ENCODE measurements at places on chromosomes 1 and 21.
A peak's percentile ranks its signal among the peaks of the same experiment; 100 is the strongest.

- no peak for DNase-seq
These were observed 22.3 kb downstream of the IL6R start for GRCh38 chr1:154427173-154428139.

GRCh38 chr1:225653463-225654276 is 747 bp upstream of the ENAH start:
- peak; percentile 81 for DNase-seq

DNA sequence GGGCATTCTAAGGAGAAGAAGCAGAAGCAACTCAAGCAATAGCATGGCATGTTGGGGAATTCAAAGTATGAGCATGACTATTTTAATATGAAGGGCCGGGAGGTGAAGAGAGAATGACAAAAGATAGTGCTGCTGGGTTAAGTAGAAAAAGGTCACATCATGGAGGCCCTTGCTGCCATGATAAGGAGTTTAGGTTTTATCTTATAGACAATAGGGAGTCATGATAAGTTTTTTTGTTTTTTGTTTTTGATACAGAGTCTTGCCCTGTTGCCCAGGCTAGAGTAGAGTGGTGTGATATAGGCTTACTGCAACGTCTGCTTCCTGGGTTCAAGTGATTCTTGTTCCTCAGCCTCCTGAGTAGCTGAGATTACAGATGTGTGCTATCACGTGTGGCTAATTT is 3.1 kb downstream of the BNIPL start:
- DNase-seq = no peak

GRCh38 chr1:45640293-45640692 is 16.4 kb upstream of the CCDC17 start:
- no peak for DNase-seq

- peak; percentile 27 for DNase-seq
These were observed 22.9 kb downstream of the LRIG2 start for GRCh38 chr1:113095790-113096455.

GRCh38 chr1:204791453-204792353 is 79.0 kb upstream of the NFASC start:
- DNase-seq = peak; percentile 57

DNA sequence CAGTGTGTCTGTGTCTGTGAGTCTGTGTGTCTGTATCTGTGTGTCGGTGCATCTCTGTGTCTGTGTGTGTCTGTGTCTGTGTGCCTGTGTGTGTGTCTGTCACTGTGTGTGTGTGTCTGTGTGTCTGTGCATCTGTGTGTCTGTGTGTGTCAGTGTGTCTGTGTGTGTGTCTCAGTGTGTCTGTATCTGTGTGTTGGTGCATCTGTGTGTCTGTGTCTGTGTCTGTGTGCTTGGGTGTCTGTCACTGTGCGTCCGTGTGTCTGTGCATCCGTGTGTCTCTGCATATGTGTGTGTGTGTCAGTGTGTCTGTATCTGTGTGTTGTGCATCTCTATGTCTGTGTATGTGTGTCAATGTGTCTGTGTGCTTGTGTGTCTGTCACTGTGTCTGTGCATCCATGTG is 44.7 kb upstream of the POFUT2 start:
- no peak for DNase-seq

DNA sequence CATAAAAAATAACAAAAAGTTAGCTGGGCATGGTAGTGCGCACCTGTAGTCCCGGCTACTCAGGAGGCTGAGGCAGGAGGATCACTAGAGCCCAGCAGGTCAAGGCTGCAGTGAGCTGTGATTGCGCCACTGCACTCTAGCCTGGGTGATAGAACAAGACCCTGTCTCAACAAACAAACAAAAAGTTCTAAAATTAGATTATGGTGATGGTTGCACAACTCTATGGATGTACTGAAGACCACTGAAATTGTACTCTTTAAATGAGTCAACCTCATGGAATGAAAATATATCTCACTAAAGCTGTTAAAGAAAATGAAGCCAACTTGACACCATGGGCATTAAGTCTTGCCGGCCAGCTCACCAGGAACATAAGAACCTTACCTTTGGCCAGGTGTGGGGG is 9.1 kb downstream of the MRAP start:
- no peak for DNase-seq

- DNase-seq = no peak
These were observed 174.3 kb upstream of the LMO4 start for GRCh38 chr1:87154384-87154783.

DNA sequence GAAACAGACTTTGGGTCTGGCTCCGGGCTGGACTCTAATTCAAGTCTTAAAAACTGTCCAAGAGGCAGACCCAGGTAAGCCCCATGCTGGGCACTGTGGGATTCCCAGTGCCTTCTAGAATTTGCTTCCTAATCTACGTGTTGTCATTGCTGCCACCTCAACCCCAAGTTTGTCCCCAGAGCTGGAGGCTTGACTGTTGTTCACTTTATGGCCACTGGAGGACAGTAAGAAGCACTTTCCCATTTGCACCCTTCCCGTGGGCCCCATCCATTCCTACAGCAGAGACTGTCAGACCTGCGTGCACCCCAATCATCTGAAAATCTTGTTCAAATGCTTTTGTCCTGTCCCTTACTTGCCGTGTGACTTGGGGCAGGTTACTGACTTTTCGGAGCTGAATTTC is 29.4 kb upstream of the VASH2 start:
- no peak for DNase-seq

DNA sequence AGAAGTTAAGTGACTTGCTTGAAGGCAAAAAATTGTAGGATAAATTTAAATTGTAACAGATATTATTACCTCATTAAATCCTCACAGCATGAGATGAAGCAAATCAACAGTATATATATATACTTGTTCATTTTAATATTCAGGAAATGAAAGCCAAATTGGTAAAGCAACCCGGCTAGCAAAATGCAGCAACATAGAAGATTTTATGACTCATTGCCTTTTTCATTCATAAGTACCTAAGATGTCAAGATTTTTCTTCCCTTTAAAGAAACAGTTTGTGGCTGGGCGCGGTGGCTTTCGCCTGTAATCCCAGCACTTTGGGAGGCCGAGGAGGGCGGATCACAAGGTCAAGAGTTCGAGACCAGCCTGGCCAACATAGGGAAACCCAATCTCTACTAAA is 190.5 kb upstream of the NRIP1 start:
- DNase-seq = no peak

DNA sequence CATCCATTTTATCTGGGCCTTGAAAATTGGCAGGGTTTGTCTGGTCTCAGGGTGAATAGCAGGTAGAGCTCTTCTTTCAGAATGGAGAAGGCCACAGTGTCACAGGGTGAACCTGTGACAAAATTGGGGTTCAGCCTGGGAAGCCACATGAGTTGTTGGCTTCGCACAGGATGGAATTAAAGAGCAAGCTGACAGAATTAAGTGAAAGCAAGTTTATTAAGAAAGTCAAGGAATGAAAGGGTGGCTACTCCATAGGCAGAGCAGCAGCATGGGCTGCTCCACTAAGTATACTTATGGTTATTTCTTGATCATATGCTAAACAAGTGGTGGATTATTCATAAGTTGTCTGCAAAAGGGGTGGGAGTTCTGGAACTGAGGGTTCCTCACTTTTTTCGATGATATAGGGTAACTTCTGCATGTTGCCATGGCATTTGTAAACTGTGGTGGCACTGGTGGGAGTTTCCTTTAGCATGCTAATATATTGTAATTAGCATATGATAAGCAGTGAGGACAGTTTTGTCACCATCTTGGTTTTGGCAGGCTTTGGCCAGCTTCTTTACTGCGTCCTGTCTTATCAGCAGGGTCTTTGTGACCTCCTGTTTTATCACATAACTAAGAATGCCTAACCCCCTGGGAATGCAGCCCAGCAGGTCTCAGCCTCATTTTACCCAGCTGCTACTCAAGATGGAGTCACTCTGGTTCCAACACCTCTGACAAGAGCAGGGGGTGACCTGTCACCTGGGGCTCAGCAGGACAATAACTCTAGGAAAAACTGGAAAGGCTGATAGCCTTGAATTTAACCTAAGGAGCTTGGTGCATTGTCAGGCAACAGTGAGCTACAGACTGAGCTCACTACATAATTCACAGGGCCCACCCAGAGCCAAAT is 5.1 kb downstream of the IFNAR2 start:
- no peak for DNase-seq

DNA sequence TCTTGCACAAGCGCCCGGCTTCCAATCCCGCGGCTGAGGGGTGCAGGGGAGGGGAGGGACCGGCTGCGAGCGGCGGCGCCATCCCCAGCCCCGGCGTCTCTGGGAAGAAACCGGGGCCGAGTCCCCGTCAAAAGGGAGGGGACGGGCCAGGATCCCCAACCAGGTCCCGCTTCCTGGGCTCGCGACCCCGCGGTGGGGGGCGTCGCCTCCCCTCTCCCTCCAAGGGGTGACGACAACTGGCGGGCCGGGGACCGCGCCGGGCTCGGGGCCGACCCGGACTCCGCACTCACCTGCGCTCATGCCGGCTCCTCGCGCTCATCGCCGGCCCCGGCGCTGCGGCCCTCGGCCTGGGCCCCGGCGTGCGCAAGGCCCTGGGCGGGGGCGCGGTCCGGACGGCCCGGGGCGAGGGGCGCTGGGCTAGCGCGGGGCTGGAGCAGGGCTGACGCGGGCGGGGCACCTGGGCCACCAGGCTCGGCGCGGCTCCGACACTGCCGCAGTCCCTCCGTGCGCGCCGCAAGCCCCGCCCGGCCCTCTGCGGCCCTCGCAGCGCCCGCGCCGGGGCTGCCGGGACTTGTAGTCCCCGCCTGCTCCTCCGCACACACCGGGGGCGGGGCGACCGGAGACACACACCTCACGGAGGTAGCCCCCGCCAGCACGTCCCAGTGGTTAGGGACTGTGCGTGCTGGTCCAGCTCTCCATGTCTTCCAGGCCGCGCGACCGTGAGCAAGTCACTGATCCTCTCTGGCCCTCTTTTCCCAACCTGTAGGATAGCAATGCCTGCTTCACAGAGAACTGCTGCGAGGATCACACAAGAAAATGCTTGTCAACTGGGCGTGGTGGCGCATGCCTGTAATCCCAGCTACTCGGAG is at the start of gene ATP13A2:
Gene ATP13A2, minus strand, starts transcription at position 490 of the 869 bp plus-strand sequence. Its CDS starts 190 bp downstream, at position 300.
- peak; percentile 84 for DNase-seq

DNA sequence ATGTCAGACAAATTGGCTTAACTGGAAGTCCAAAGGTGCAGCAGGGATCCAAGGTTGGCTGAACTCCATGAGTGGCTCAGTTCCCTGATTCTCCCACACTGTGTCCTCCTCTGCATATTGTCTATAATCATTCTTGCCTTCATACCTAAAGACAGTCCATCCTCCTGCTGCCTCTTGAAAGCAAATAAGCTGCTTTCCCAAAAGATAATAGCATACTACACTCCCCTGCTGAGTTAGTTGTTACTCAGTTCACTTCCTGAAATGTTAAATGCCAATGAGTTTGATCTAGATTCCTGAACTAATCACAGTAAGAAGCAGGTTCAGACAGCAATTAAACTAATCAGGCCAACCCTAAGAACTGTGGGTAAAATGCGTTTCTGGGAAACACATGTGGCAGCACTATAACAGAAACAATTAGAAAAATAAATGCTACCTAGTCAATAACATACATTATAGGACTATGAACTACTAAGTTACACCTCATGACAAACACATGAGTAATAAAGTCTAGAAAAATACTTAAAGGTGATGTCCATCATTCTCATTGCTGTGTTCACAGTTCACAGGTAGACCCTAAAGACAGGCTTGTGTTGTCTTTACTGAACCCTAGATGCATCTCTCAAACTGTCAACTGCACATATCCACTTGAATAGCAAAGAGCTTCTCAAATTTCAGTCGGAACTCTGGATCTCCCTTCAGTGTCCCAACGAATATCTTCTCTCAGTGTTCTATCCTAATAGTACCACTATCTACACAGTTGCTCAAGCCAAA is 50.8 kb upstream of the BOLA1 start:
- no peak for DNase-seq

DNA sequence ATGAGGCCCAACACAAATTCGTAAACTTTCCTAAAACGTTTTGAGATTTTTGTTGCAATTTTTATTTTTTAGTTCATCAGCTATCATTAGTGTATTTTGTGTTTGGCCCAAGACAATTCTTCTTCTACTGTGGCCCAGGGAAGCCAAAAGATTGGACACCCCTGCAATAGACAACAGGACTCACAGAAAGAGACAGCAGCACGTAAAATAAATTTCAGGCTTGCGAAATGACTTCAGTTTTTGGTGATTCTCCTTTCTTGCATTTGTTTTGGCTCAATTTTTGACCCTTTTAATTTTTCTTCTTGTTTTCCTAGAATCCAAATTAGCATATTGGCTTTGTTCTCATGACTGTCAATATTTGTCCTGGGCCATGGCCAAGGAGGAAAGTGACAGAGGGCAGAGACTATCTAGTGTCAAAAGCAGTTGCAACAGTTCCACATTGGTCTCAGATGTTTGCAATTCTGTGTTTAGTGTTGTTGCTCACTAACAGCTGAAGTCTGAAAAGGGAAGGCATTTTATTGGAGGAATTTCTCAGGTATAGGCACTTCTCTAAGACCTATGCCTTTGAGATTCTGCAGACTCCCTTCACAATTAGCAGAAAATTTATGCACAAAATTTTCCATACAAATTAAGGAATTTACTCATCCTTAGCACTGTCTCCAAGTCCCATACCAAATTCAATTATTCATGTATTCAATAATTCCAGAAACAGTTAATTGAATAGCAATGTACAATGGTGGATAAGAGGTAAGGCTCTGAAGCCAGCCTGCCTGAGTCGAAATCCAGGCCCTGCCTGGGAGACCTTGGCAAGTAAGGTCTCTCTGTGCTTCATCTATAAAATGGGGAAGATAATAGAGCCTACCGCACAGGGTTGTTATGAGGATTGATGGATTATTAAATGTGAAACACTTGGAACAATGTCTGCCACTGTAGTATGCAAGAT is 160.9 kb upstream of the IVNS1ABP start:
- DNase-seq = no peak

DNA sequence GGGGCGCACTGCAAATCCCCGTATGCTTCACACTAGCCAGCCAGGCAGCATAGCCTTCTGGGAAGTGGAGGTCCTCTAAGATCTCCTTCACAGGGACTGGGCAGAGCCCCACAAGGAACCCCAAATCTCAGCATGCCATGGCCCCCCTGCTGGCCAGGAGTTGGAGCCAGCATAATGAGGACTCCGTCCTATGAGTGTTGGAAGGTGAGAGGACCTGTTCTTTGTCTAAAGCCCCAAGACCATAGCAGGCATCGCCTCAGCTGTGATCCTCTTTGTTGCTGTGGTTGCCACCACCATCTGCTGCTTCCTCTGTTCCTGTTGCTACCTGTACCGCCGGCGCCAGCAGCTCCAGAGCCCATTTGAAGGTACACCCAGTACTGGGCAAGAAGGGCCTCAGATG is 1.5 kb downstream of the SHISA4 start:
- DNase-seq = no peak

DNA sequence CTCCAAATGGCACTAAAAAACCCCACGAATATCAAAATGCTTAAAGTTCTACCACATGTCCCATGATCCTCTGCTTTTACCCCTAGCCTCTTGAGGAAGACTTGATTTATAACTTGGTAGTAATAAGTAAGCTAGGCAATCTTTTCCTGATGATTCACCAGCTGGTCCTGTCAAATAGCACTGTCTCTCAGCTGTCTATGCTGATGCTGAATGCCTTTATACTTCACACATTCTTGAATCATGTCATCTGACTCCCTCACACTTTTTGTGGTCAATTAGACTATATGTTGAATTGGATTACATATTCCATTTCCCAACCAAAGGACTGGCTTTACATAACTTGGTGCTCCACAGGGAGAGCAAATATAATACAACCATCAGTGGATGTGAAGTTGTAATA is 16.6 kb downstream of the C21orf91 start:
- no peak for DNase-seq

- no peak for DNase-seq
These were observed 671 bp downstream of the DNAJC11 start for GRCh38 chr1:6700853-6701436.

GRCh38 chr21:42021371-42022090 is 11.4 kb upstream of the ZBTB21 start:
- DNase-seq = peak; percentile 18
